ENCODE measurements at places on chromosomes 4 and X.
A peak's percentile ranks its signal among the peaks of the same experiment; 100 is the strongest.

DNA sequence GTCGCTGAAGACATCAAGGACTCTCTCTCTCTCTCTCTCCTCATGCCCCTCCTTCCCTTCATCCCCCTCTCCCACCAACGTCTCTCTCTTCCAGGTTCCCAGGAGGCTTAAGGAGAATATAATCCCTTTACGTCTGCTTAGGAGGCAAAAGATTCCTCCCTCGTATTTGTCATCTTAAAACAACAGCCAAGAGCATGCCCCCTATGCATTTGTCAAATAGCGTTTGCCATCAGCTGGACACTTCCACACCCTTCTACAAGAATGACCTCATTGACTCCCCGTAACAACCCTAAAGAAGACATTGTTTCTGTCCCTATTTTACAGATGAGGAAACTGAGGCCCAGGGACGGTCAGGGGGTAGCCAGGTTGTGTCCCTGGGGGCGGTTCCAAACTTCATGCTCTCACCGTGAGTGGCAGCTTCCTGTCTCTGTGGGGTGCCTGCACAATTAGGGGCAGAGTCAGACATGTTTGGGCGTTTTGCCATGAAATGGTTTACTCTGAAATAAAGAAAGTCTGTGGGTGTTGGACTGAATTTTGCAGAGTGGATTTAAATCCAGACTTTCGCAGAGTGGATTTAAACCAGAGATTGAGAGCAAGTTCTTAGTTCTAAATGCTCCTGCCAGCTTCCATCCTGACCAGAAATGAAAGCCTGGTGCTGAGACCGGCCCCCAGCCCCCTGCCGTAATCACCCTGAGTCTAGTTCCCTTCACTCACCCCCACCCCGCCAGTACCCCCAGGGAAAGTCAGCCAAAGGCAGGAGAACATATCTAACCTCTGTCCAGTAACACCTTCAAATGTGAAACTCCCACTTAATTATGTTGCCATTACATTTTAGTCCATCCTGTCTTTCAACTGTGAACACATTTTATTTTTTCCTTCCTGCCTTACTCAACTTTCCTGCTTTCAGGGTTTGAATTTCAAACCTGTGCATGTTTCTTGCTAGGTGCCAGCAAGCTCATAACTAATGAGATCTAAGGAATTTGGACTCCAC is 44.3 kb upstream of the TBL1X start:
- no peak for DNase-seq

DNA sequence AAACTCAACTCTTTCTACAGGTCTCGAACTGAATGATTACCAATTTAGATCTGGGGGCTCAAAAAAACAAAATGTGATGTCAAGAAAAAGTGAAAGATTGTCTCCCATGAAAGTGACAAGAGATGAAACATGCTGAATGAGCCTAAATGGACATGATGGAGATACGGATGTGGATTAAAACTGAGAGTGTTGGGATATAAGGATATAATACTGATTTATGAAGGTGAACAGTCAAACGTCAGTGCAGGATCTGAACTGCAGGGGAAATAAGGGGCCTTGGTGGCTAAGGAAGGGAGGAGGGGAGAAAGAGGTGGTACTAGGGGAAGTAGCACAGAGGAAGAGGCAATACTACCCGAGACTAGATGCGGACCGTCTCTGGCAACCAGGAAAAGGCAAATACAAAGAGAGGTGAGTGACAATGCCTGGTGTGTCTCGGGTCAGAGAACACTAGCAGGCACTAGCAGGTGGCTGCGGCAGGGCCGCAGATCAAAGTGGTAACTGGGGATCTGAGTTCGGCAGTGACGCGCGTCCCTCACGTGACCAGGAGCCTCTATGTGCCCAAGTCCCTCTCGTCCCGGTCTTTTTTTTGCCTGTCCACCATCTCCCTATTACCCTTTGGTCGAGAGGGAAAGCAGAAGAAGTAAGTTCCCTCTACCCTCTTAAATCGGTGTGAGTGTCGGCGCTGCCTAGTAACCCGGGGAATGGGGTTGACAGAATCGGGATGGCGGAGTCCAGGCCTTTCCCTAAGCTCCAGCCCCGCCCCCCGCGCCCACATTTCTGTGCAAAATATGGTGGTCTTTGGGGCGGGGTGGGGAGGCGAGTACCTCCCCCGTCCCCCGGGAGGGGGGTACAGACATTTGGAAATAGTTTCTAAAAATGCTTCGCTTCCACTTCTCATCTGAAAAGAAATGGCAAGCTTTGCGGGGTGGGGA is at the start of gene TCEAL1:
TCEAL1 (plus strand) TSS at position 590 of the 932 bp plus-strand sequence. CDS start 942 bp downstream, outside the sequence.
- peak; percentile 49 for DNase-seq

- no peak for DNase-seq
These were observed 375.6 kb downstream of the GBA3 start for GRCh38 chr4:23068287-23068686.

GRCh38 chrX:19005909-19006308 is 22.0 kb upstream of the PHKA2 start:
- DNase-seq: peak; percentile 5

DNA sequence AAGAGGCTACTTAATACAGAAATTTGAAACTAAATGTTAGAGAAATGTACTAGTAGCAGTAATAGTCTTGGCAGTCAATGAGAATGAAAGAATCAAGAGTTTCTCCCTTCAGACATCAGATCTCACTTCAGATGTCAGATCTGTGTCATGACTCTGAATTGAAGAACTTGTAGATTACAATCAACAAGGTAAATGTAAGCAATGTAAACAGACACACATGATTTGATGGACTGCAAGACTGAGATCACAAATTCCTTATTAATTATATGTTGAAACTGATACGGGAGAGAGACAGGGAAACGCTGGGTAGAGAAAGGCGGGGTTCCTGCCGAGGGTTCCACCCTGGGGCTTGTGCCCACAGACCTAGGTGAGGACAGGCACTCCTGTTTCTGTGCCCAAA is 65.5 kb upstream of the HHIP start:
- DNase-seq: no peak

DNA sequence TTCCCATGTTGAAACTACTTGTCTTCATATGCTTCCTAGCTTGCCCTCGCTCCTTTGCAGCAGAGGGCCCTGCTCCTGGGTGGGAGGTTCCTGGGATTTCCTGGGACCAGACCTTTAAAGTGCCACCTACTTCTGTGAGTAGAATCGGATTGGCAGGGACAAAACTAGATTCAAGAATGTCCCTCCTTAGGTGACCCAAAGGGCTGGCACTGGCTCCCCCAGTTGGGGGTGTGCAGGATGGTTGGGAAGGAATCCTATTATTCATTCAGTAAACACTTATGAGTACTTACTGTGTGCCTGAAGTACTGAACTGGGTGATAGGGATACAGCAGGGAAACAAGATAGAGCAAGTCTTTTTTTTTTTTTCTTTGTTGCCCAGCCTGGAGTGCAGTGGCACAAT is 2.6 kb upstream of the KANTR start:
- DNase-seq: no peak

GRCh38 chrX:136622568-136622967 is 25.4 kb upstream of the CD40LG start:
- DNase-seq: no peak

- no peak for DNase-seq
These were observed 14.3 kb downstream of the EPHA5 start for GRCh38 chr4:65656008-65656407.

DNA sequence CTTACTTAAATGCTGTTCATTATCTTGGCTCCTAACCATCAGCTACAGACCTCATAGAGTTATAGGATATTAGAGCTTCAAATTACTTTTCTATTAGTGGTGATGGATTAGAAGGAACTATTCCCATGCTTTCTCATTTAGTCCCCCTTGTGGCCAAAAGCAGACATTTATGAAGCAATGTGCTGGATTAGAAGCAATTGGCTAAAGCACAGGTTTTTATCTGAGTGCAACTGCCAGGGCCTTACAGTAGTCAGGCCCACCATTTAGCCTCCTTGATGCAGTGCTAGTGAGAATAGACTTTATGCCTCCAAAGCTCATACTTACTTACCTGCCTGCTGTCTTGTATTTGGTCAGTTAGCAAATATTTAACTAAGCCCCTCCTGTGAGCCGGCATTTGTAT is 93.0 kb downstream of the TSPAN7 start:
- DNase-seq: no peak

DNA sequence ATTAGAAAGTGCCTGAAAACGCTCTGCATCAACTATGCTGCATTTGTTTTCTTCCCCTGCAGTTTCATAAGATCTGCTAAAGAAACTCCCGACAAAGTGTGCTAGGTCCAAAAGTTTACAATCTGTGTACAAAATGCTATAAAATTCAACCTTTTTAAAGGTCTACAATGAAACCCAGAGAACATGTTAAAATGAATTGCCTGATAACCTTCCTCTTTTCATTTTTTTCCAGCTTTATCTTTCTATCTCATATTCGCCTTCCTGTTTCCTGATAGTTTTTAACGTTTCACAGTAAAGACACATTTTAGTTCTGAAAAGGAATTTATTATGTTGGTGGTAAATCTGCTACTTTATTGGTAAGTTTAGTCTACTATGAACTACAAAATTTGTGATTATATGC is 9.5 kb upstream of the HPGDS start:
- no peak for DNase-seq

GRCh38 chr4:10897076-10897475 is 212.5 kb upstream of the CLNK start:
- no peak for DNase-seq

GRCh38 chr4:53116954-53117353 is 248.9 kb downstream of the SCFD2 start:
- DNase-seq: no peak

DNA sequence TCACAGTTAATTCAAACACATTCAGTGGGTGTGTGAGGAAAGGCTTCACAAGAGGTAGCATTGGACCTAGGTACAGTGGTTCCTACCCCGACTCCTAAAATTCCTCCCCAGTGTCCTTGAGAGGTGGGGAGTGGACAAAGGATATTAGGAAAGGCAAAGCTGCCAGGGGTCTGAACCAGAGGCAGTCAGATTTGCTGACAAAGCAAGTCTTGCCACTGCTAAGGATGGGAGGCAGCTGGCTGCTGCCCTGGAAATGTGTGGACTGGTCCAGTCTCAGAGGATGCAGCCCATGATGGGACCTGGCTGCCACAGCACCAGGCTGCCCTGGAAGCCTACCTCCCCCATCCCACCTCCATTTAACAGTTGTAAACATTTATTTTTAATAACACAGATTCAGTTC is 4.1 kb upstream of the PHF8 start:
- no peak for DNase-seq

GRCh38 chrX:71941145-71941544 is 30.5 kb downstream of the NHSL2 start:
- no peak for DNase-seq

Measured in activated CD4-positive, alpha-beta T cell treated with anti-CD3 and anti-CD28 coated beads, Interleukin-2, Interleukin-6, amounts not matched to agents 100 ng/mL and 50 ng/mL, durations not matched to agents 16 hours and 8 hours (primary cell).